ENCODE measurements at places on chromosomes 2 and 18.

GRCh38 chr2:54912305-54912704, 137.9 kb downstream of the RTN4 start:
- no peak for DNase-seq

- DNase-seq, result no peak
Measured at GRCh38 chr2:24712296-24712695, 80.9 kb downstream of the PTRHD1 start.

GRCh38 chr18:45825258-45826044, at the start of gene SIGLEC15:
Gene SIGLEC15, plus strand, starts transcription at chr18:45825675. Its CDS starts 54 bp downstream, at chr18:45825729.
- DNase-seq, result no peak

DNA sequence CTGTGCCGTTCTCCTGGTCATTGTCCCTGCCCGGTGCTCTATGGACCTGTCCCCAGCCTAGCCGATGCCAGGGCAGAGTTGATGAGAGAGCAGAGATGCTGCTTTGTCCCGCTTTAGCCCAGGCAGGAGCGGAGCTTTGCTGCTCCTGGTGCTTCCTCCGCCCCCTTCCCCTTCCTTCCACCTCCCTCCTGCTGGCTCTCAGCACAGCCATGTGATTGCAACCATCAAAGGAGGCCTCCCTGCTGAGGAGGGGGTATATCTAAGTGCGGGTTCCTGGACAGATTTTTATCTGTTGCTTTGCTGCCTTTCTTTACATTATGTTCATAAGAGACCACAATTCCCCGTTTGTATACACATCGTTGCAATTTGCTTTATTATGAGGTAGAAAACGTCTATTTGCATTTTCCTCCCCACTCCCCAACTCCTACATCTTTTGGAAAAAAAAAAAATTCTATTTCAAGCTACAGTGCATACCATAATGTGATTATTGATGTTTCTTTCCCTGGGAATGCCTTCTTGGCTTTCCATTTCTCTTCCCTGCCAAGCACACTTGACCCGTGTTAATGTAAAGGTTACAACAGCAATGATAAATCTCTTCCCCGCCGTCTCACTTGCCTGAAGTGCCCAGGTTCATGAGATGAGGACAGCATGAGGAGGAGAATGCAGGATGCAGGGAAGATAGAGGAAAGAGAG, 25.4 kb downstream of the ALPK2 start:
- no peak for DNase-seq

GRCh38 chr2:102618452-102619413, 620 bp upstream of the SLC9A2 start:
- peak; percentile 6 for DNase-seq

- no peak for DNase-seq
Measured at GRCh38 chr2:173657996-173658717, 303.5 kb downstream of the CDCA7 start.

- DNase-seq, result no peak
Measured at GRCh38 chr18:45277908-45278307, 337.4 kb upstream of the SLC14A2 start.

- no peak for DNase-seq
Measured at GRCh38 chr2:24704692-24705091, 88.5 kb downstream of the PTRHD1 start.
